ENCODE measurements at places on chromosomes 1 and 21.

DNA sequence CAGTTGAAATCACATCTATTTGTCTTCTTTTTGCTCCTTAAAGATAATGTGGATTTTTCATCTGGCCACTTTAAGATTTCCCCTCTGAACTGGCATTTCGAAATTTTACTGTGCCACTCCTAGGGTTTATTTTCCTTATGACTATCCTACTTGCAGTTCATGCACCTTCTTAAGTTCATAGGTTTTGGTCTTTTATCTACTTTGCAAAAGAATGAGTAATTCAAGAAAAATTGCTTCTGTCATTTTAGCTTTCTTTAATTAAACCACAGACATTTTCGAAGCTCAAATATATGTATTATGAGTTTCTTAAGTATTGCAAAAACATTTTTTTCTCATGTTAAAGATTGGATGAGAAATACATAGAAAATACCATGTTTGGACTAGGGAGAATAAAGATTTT is 1244.8 kb upstream of the TMPRSS15 start:
- no peak for DNase-seq

DNA sequence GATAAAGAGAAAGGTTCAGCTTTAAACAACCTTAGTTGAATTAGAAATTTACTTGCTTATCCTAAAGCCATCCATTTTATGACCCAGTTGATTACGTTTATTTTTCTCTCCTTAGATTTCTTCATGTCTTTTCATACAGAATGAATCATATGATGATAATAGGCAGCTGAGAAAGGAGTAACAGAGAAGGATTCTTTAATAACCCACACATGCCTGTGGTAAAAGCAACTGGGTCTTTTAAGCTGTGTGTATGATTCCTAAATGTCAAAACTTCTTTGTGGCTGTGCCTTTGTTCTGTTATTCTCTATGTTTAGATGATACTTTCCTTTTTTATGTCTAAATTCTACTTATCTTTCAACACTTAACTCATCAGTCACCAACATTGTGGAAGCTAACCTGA is 626.5 kb downstream of the NCAM2 start:
- no peak for DNase-seq

- no peak for DNase-seq
Measured at GRCh38 chr1:21742578-21742977, 40.4 kb downstream of the USP48 start.

GRCh38 chr1:178645808-178646200 is 79.2 kb upstream of the RALGPS2 start:
- DNase-seq = peak; percentile 53

- DNase-seq = no peak
Measured at GRCh38 chr1:39470040-39470439, 21.4 kb upstream of the BMP8A start.

DNA sequence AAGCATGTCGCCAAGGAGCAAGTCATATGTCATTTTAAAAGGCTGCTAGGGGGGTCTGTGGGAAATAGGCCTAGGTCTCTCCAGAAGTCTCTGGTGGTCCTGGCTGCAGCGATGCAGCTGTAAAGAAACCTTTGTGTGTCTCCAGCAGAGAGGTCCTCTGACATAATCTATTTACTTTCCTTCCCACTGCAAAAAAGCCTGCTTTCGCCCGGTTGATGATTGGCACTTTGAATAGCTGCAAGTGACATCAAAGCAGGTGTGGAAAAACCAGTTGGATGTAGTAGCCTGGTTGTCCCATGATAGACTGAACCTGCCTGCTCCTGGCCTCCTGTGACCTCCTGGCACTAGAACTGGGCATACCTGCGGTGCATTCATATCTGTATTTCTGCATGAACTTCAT is 13.8 kb downstream of the RASSF5 start:
- no peak for DNase-seq
